Breast epithelium (tissue), 4 donors: ENCODE measurements at places on chromosomes 3 and 15. TPM values are rescaled to one million over a fixed set of nuclear protein-coding genes. Genes with fewer than 3 reads are reported as not detected.

- no peaks in the 10 kb centered on the region for H3K4me1 ChIP-seq
- no peak for DNase-seq
Measured at GRCh38 chr3:74271541-74271940, 342.9 kb downstream of the CNTN3 start.

The C2CD4A gene
- total RNA-seq, result 0.66 TPM

DNA sequence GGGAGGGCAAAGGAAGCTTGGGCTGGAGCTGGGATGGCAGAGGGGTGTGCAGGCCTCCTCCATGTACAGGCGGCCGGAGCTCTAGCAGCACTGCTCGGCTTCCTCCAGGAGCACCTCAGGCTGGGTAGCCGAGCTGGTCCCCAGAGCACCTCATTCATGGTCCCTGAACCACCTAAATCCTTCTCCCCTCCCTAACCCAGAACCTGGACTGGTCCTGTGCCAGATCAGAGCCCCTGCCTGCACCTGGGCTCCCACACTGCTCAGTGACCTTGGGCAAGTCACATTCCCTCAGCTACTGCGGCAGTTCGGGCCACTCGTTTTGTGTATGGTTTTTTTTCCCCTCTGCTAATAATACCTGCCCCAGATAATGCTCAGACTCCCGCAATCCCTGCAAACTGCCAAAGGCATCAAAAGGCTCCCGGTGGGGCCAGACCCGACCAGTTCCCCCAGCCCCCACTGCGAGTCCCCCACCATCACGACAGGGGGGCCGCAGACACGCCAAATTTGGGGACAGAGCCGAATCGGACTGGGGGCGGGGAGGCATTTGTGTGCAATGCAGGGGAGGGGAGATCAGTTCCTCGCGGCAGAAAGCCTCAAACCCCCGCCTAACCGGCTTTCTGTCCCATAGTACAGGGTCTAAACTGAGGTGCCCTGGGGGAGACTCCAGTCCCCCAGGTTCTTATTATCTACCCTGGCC lies 1.3 kb downstream of the SEMA7A start:
- DNase-seq, result no peak
- H3K4me1 ChIP-seq, result peaks cover 4% of the 10 kb centered on the region
- H3K36me3 ChIP-seq, result no peaks in the 10 kb centered on the region

DNA sequence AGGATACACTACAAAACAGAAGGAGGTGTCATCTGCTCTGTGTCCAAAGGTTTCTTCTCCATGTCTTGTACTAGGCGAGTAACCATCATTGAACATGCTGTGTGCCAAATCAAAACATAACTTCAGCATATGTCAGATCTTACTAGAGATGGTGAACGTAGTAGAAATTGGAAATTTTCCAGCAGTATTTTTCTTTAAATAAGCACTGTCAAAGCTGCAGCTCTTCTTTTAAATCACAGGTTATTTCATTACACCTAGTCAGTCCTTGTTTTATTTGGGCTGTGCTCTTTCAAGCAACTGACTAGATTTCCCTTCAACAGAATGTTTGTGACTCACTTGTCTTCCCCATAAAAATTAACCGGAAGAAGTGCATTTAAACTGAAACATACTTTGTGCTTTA lies 46.5 kb downstream of the MSL2 start:
- no peak overlapping the region for H3K4me3 ChIP-seq
- H3K27ac ChIP-seq, result no peak overlapping the region
- no peaks in the 10 kb centered on the region for H3K27me3 ChIP-seq
- H3K4me1 ChIP-seq, result peaks cover 2% of the 10 kb centered on the region
- no peaks in the 10 kb centered on the region for H3K36me3 ChIP-seq
- no peak for DNase-seq
